CD4-positive, alpha-beta T cell treated with Interleukin-15 for 4 hours (primary cell): ENCODE measurements at places on chromosomes 6 and 20.

GRCh38 chr6:151721671-151722070 is 85.8 kb upstream of the ESR1 start:
- DNase-seq, result no peak

DNA sequence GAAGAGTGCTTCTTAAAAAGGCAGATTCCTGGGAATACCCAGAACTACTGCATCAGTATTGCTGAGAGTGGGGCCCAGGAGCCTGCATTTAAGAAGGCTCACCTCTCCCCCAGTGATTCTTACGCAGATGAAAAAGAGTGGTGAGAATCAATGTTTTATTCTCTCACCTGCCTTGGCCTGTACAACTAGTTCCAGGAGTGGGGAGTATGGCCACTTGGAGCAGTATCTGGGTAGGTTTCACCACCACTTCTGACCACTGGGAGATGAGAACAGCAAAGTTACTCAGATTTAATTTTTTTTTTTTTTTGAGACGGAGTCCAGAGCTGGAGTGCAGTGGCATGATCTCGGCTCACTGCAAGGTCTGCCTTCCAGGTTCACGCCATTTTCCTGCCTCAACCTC is 16.9 kb downstream of the CAP2 start:
- DNase-seq, result no peak

DNA sequence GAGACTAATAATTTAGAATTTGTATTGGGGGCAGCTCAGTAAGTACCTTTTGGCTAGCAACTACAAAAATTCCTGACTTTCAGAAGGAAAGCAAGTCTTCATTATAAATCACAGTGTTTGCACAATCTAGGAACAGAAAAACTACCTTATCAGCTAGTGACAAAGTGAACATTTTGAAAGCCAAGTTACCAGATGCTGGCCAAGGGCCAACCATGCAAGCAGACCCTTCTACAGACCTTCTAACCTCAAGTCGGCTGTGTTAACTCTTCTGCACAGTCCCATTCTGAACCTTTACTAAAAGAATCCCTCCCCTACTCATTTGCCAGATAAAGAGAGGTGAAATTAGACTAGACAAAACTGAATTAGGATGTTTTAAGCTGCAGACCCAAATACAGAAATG is 341.9 kb downstream of the COL12A1 start:
- DNase-seq, result no peak

GRCh38 chr20:47642624-47643023 is 140.9 kb downstream of the NCOA3 start:
- no peak for DNase-seq

- no peak for DNase-seq
Measured at GRCh38 chr6:144835322-144835973, 550.3 kb downstream of the UTRN start.

- DNase-seq, result no peak
Measured at GRCh38 chr6:35810971-35811698, 6.0 kb downstream of the LHFPL5 start.

- DNase-seq, result no peak
Measured at GRCh38 chr6:53614676-53615075, 50.9 kb downstream of the KLHL31 start.

- no peak for DNase-seq
Measured at GRCh38 chr6:6466967-6467761, 121.4 kb upstream of the LY86 start.
